ENCODE measurements at places on chromosomes 3 and 15. TPM values are rescaled to one million over a fixed set of nuclear protein-coding genes. Genes with fewer than 3 reads are reported as not detected.
A peak's percentile ranks its signal among the peaks of the same experiment; 100 is the strongest.

GRCh38 chr3:197406266-197406665 is 107.9 kb upstream of the DLG1 start:
- peaks cover 12% of the 10 kb centered on the region for H3K4me1 ChIP-seq
- no peak for DNase-seq
- H3K27me3 ChIP-seq: no peaks in the 10 kb centered on the region
- H3K4me3 ChIP-seq: no peak overlapping the region
- no peak overlapping the region for H3K27ac ChIP-seq
- peaks cover 26% of the 10 kb centered on the region for H3K36me3 ChIP-seq

DNA sequence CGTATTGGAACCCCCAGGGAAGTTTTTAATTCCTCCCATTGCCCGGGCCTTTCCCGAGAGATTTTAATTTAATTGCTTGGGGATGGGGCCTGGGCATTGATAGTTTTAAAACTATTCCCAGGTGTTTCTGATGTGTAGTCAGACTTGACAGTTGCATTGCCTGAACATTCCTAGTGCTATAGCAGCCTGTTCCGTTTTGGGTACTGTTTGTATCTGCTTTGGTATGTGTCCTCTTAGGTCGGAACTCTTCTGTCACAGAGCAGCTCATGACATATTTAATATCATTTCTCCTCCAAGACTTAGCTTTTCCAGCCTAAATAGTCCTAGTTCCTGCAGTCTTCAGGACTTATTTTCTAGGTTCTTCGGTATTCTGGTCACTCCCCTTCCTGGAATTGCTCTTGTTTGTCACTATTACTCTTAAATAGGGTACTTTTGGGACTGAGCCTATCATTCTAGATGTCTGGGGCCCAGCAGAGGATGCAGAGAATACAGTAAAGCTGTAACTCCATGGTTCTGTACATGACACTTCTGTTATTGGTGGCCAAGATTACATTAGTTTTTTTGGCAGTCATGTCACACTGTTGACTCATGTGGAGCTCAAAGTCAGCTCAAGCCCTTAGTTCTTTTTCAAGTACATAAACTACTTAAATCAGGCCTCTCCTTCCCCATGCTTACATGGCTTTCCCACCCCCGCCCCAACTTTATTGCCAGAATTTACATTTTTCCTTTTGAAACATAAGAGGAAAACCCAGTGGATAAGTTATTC is 81.5 kb downstream of the BBX start:
- no peak overlapping the region for H3K4me3 ChIP-seq
- peaks cover 20% of the 10 kb centered on the region for H3K36me3 ChIP-seq
- DNase-seq: no peak
- no peaks in the 10 kb centered on the region for H3K27me3 ChIP-seq

- peak overlapping the region; percentile 68 for H3K27ac ChIP-seq
- no peak overlapping the region for H3K4me3 ChIP-seq
- no peaks in the 10 kb centered on the region for H3K36me3 ChIP-seq
- DNase-seq: peak; percentile 8
- no peaks in the 10 kb centered on the region for H3K27me3 ChIP-seq
These were observed 243.2 kb downstream of the NSUN3 start for GRCh38 chr3:94305835-94306611.

- H3K4me3 ChIP-seq: no peak overlapping the region
- H3K27me3 ChIP-seq: no peaks in the 10 kb centered on the region
- peaks cover 10% of the 10 kb centered on the region for H3K36me3 ChIP-seq
- no peak for DNase-seq
- no peak overlapping the region for H3K27ac ChIP-seq
These were observed 619.4 kb downstream of the PYDC2 start for GRCh38 chr3:192080336-192080735.

GRCh38 chr3:55611121-55611520 is 124.0 kb upstream of the WNT5A start:
- H3K4me3 ChIP-seq: no peak overlapping the region
- H3K27ac ChIP-seq: no peak overlapping the region
- DNase-seq: no peak
- H3K27me3 ChIP-seq: peaks cover 3% of the 10 kb centered on the region
- peaks cover 54% of the 10 kb centered on the region for H3K4me1 ChIP-seq

STAB1 gene
- 2.6 TPM for total RNA-seq

FBN1 gene
- 5.2 TPM for total RNA-seq

DNA sequence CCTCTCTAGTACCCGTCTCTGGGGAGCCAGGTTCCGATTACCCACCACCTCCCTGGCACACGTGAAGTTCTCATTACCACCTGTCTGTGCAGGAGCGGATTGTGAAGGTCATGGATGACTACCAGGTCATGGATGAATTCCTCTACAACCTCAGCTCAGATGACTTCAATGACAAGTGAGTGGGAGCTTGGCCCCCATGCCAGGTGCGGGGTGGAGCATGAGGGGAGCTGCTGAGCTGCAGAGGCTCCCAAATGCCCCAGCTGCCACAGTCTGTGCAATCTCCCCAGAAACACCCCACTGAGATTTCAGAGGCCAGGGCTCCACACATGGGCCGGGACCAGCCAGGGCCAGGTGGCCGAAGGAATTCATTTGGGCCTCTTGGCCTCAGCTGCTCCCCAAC is 34.3 kb downstream of the DNAH1 start:
- no peak overlapping the region for H3K27ac ChIP-seq
- H3K36me3 ChIP-seq: no peaks in the 10 kb centered on the region
- no peaks in the 10 kb centered on the region for H3K27me3 ChIP-seq
- H3K4me3 ChIP-seq: no peak overlapping the region

DNA sequence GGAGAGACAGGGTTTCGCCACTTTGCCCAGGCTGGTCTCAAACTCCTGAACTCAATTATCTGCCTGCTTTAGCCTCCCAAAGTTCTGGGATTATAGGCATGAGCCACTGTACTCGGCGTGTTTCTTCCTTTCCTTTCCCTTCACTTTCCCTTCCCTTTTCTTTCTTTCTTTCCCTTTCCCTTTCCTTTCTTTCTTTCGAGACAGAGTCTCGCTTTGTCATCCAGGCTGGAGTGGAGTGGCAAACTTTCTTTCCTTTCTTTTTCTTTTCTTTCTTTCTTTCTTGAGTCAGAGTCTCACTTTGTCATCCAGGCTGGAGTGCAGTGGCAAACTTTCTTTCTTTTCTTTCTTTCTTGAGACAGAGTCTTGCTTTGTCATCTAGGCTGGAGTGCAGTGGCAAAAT is 17.4 kb upstream of the LDHAL6B start:
- H3K27ac ChIP-seq: 0 out of 2 replicates have a peak overlapping the region, but pooled peaks have one; percentile 8
- no peaks in the 10 kb centered on the region for H3K27me3 ChIP-seq
- no peaks in the 10 kb centered on the region for H3K4me1 ChIP-seq

GPR62 gene
- 0.46 TPM for total RNA-seq

PEX5L gene
- 3.2 TPM for total RNA-seq

DNA sequence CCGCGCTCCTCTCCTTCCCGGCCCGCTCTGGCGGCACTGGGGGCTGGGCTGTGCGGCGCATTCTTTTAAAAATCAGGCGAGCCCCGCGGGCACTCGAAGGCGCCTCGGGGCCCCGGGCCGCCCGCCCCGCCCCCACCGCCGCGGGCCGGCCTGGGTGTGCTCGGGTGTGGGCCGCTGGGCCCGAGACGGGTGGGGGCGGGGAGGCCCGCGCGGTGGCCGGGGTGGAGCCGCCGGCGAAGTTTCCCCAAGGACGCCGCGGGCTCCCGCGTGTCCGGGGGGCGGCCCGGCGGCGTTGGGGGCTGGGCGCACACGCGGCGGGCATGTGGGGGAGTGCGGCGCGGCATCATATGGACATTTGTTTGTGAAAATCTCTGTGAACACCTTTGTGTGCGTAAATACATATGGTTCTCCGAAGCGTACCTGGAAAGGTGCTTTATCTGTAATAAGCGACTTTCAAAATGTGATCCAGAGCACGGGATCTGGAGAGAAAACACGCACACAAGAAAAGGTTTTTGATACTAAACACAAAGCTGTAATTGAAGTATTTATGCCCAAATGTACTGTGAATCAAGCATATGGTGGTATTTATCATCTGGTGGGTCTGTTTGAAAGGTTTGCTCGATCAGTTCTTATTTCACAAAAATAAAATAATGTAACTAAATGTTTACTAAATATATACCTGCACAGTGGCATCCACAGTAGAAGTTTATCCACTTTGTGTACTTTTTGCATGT is 612 bp upstream of the TBL1XR1 start:
- peak; percentile 76 for DNase-seq
- no peaks in the 10 kb centered on the region for H3K27me3 ChIP-seq
- peaks cover 47% of the 10 kb centered on the region for H3K4me1 ChIP-seq
- H3K4me3 ChIP-seq: peak overlapping the region; percentile 63

DNA sequence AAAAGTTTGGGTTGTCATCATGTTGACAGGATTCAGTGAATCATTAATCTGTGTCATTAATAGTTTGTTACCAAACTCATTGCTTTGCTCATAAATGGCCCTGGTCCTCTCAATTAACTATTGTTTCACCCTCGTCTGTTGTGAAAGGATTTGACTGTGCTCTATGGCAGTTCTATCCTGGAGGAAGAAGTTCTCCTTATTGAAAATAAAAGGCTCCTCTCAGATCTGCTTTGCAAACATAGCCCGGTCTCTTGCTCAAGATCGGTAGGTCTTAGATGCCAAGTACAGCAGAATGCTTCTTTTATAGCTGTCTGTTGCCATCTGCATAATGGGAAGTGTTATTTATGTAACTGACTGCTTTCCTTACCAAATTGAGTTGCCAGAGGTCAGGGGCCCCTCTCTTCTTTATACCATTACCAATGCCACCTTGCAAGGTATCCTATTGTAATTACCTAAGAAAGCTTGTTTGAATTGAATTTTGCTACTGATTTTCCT is 146.5 kb downstream of the EBLN2 start:
- no peak overlapping the region for H3K4me3 ChIP-seq
- no peaks in the 10 kb centered on the region for H3K36me3 ChIP-seq
- no peak for DNase-seq
- no peaks in the 10 kb centered on the region for H3K4me1 ChIP-seq
- no peak overlapping the region for H3K27ac ChIP-seq

C2CD4A gene
- total RNA-seq: 0.32 TPM

GRCh38 chr15:85725019-85725418 is 69.7 kb downstream of the KLHL25 start:
- H3K27me3 ChIP-seq: no peaks in the 10 kb centered on the region
- H3K4me3 ChIP-seq: no peak overlapping the region
- H3K36me3 ChIP-seq: peaks cover 28% of the 10 kb centered on the region
- H3K4me1 ChIP-seq: no peaks in the 10 kb centered on the region
- no peak overlapping the region for H3K27ac ChIP-seq
- no peak for DNase-seq

GABRR3 gene
- not detected for total RNA-seq

TRIM42 gene
- total RNA-seq: not detected

LRRIQ4 gene
- total RNA-seq: 0.09 TPM

ZMYND10 gene
- 0.74 TPM for total RNA-seq

GRCh38 chr3:19595884-19596283 is 338.1 kb downstream of the EFHB start:
- no peak for DNase-seq
- peaks cover 4% of the 10 kb centered on the region for H3K27me3 ChIP-seq
- H3K4me3 ChIP-seq: no peak overlapping the region
- no peak overlapping the region for H3K27ac ChIP-seq
- H3K4me1 ChIP-seq: no peaks in the 10 kb centered on the region
- no peaks in the 10 kb centered on the region for H3K36me3 ChIP-seq

- no peak for DNase-seq
- H3K4me3 ChIP-seq: peak overlapping the region; percentile 36
- peaks cover 19% of the 10 kb centered on the region for H3K36me3 ChIP-seq
These were observed 34.8 kb downstream of the GPR176 start for GRCh38 chr15:39885099-39885777.

OXNAD1 gene
- total RNA-seq: 20.1 TPM

- H3K27me3 ChIP-seq: peaks cover 12% of the 10 kb centered on the region
- H3K4me1 ChIP-seq: peaks cover 26% of the 10 kb centered on the region
- no peak for DNase-seq
- H3K27ac ChIP-seq: no peak overlapping the region
These were observed 205.4 kb upstream of the TRIM42 start for GRCh38 chr3:140472306-140473020.
